ENCODE measurements at places on chromosomes 11 and 22. TPM values are rescaled to one million over a fixed set of nuclear protein-coding genes. Genes with fewer than 3 reads are reported as not detected.

DNA sequence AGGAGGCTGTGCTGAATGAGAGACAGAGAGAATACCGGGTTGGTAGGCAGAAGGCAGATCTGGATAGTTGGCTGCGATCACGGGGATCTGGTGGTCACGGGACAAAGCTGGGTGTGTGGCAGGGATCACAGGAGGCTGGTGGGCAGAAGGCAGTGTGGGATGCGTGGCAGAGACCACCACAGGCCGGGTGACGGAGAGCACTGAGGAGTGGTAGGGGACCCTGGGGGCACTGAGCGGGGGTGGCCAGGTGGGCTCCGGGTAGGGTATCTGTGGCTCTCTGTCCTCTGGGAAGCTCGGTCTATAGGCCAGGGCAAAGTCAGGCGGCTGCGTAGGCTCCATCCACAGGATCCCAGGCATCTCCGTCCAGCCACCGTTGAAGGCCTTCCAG, 1.4 kb downstream of the CD248 start:
- no peak for DNase-seq

Gene TIGD3
- total RNA-seq: 1.3 TPM

GRCh38 chr11:110752890-110753289, 40.7 kb upstream of the ARHGAP20 start:
- no peak for DNase-seq

Gene OR2AT4
- total RNA-seq: not detected

Measured in PC-3 (cell line).